ENCODE measurements at places on chromosomes 11 and 22.

DNA sequence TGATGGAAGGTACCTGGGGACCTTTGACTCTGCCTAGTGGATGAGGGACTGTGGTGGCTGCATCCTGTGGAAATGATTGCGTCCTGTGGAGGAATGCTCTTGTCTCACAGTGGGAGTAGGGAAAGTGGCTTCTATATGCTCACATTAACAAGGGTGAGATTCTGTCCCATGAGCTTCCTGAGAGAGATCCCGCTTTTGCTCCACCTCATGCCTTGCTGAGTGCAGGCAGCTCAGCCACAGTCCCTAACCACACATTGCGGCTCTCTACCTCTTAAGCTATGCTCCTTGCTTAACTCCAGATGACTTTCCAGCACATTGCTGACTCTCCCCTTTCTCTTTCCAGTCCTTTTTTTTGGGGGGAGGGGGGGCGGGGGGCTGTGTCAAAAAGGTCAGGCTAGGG, 45.0 kb downstream of the TEAD1 start:
- DNase-seq: no peak

DNA sequence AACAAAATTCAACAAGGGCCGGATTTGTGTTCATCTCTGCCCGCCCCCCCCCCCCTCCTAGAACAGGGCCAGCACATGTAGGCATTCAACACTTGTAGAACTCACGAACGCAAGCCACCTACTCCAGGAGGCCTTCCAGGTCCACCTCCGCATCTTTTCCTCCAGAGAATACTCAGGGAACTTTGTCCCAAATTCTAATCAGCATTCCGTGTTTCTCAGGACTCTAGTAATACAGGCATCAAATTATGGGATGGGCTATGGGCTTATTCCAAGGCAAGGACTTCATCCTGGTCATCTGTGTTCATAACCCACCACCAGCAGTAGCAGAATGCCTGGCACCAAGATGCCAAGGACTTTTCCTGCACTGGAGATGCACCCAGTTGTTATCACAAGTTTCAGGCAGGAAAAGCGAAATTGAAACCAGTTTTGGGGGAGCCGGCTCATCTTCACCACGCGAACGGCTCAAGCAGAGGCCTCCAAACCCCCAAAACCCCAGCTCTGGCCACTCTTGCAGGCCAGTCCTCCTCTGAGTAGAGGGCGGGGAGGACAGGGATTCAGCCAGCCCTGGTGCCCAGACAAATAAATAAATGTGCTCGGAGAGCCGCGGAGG, 462 bp downstream of the UBE2L6 start:
- DNase-seq: peak; percentile 65

DNA sequence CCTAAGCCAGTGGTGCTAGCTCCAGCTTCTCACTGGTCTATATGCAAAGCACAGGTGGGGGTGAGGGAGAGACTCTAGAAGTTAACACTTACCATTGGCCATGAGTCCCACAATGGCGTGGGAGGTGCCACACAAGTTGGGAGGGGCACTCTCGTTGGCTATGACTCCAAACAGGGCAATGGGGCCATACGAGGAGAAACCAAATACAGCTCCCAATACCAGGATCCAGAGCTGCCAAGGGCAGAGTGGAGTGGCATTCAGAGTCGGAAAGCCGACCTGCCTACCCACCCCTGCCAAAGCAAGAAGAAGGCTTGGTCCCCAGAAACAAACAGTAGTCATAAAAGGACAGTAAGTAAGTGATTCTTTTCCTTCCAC, 5.6 kb downstream of the SLC37A4 start:
- DNase-seq: no peak

GRCh38 chr11:65972116-65972515, 10.6 kb downstream of the SART1 start:
- no peak for DNase-seq

GRCh38 chr22:20430720-20431510, 6.7 kb downstream of the SCARF2 start:
- peak; percentile 72 for DNase-seq

- DNase-seq: no peak
These were observed 64.5 kb downstream of the TP53I11 start for GRCh38 chr11:44885919-44886789.
